ENCODE measurements at places on chromosomes 2 and 18.

GRCh38 chr2:26924731-26925099, 45.7 kb upstream of the MAPRE3 start:
- no peak for DNase-seq

DNA sequence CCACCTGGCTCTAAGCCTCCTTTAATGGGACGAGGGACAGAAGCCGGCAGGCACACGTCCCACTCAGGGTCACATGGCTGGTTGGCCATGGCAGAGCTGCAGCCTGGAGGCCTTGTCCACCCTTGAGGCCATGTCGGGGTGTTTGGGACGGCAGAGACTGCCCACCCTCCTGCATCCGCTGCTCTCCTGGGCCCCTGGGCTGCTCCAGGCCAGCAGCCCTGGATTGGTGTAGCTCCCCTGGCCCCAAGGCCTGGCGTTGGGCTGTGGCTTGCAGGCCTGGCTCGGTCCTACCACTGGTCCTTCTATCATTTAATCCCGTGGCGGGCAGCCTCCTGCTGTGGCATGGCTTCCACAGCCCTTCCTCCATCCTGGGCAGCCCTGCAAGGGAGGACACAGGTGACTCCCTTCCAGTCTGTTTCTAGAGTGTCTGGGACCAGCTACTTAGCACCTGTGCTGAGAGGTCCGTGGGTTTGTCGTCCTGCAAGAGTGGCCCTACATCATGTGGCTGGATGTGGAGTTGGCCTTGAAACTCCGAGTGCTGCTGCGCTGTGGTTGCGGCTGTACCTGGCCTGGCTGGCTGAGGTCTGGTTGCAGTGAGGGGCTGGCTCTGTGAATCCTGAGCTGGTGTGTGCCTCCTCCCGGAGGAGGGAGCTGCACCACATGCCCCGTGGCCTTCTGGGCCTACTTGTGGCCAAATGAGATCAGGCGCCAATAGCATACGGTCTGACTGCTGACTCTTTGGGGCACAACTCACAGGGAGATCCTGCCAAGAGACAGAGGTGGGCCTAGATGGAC, 67.3 kb downstream of the SH3RF3 start:
- no peak for DNase-seq

GRCh38 chr2:219537657-219538488, 5.7 kb downstream of the CHPF start:
- no peak for DNase-seq

DNA sequence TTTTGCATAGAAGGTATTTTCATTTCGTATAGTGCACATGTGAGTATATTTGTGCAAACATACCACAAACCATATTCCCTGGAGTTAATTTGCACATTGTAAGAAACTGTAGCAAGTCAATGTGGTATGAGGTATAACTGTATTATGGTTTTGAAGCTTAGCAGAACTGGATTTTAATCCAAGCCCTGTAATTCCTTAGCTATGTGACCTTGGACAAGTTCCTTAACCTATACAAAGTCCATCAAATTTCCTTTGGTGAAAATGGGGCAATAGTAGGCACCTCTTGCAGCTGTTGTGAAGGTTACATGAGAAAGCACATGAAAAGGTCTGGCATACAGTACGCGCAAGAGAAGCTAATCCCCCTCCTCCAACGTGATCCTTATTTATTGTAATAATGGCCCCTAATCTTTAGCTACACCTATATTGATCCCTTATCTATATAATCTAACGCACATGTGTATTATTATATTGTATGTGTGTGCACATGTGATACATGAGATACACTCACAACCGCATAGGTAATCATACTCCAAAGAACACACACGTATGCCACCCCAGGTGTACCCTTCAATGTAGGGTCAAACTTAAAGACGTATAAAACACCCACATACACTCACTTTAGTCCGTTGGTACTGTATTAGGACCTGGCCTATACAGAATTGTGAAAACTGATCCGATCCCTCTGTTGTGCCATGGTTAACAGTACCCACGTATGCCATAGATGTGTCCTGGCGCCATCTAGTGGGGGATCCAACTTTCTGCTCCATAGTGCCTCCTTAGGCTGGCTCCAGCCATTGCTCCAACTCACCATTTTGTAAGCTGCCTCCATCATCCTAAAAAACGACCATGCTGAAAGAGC, 402.9 kb upstream of the SLC14A2 start:
- DNase-seq: peak; percentile 47

GRCh38 chr2:216108310-216108966, 710 bp upstream of the XRCC5 start:
- DNase-seq: no peak

DNA sequence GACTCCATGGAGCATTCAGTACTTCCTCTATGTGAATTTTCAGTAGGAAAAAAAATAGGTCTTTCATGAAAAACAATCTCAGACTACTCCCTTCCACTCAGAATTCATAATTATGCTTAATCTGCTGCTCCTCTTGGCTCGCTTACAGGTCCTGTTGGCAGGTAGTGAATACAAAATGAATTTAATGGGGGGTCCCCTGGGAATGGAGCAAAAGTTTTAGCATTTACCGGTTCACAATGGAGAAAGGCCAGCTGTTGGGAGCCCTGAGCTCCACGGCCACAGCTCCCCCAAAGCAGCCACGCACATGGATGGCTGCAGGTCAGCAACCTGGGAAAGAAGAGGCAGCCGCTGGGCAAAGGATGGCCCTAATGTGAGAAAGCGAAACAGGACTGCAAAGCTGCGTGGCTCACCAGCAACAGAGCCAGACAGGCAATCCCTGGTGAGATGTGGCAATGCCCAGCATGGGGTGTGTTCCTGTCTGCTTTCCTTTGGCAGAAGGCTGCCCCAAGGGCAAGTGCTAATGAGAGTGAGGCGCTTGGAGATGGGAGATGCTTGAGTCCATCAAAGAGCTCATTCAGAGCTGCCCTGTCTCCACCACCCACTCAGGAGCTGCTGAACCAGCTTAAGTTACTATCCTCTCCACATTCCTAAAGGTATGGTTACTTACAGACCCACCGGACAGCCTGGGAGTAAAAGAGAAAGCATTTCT, 447.4 kb downstream of the EPHA4 start:
- no peak for DNase-seq

- no peak for DNase-seq
Measured at GRCh38 chr2:12970861-12971260, 254.1 kb downstream of the TRIB2 start.

DNA sequence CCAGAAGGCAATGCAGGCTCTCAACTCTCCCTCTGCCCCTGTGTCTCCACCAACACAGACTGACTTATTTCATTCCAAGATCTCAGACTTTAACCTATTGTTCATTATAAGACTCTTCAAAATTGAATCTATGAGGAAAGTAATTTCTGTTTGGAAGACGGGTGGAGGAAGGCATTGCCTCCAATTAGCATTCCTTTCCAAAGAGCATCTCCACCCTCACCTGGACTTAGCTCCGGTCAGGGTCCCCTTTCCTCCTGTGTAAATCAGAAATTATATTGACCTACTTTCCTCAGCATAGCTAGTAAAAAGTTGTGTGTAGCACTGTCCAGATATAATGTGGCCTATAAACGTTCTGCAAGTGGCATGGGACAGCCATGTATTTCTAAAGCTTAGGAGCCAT, 230.4 kb upstream of the ACVR2A start:
- no peak for DNase-seq

GRCh38 chr2:236665572-236666118, 96.0 kb downstream of the ACKR3 start:
- DNase-seq: no peak

DNA sequence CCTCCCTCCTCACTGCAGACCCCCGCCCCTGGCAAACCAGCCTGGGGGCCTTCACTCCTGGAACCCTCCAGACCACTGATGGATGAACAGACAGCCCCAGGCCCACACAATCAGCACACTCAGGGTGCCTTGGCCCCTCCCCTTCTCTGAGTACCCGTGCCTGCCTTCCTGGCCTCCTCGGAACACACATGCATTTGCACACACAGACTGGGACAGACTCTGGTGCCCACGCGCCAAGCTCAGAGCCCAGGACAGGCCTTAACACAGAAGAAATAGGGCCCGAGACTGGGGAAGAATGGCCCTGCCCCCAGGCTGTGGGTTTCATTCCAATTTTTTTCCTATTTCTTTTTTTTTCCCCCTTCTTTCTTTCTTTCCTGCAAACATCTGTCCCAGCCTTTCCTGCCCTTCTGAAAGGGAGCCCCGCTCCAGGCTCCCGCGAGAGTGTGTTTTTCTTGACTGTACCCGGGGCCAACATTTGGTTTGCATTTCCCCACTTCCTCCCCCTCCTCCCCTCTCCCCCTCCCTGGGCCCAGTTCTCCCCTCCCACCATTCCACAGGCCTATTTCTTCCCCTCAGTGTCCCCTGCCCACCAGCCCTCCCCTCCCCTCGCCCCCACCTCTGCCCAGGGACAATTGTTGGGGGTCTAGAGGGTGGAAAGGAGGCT, 618 bp upstream of the TNS1 start:
- no peak for DNase-seq

- no peak for DNase-seq
Measured at GRCh38 chr2:86293612-86294011, 43.8 kb downstream of the REEP1 start.

GRCh38 chr2:102069311-102069974, 73.1 kb upstream of the IL1R1 start:
- DNase-seq: no peak
